Inflammatory macrophage (primary cell): ENCODE measurements at places on chromosomes 1 and 21.
A peak's percentile ranks its signal among the peaks of the same experiment; 100 is the strongest.

- DNase-seq = peak; percentile 31
Measured at GRCh38 chr1:43968348-43968948, 1.4 kb upstream of the DPH2 start.

GRCh38 chr21:31553461-31553860 lies 106.0 kb upstream of the SOD1 start:
- DNase-seq = no peak

- DNase-seq = no peak
Measured at GRCh38 chr1:214364786-214365295, 83.9 kb downstream of the SMYD2 start.

GRCh38 chr1:26155370-26156284 lies 3.3 kb upstream of the FAM110D start:
- DNase-seq = no peak

GRCh38 chr1:204959374-204959773 lies 83.6 kb upstream of the CNTN2 start:
- no peak for DNase-seq

- no peak for DNase-seq
Measured at GRCh38 chr1:7912743-7913557, 27.7 kb downstream of the TNFRSF9 start.

DNA sequence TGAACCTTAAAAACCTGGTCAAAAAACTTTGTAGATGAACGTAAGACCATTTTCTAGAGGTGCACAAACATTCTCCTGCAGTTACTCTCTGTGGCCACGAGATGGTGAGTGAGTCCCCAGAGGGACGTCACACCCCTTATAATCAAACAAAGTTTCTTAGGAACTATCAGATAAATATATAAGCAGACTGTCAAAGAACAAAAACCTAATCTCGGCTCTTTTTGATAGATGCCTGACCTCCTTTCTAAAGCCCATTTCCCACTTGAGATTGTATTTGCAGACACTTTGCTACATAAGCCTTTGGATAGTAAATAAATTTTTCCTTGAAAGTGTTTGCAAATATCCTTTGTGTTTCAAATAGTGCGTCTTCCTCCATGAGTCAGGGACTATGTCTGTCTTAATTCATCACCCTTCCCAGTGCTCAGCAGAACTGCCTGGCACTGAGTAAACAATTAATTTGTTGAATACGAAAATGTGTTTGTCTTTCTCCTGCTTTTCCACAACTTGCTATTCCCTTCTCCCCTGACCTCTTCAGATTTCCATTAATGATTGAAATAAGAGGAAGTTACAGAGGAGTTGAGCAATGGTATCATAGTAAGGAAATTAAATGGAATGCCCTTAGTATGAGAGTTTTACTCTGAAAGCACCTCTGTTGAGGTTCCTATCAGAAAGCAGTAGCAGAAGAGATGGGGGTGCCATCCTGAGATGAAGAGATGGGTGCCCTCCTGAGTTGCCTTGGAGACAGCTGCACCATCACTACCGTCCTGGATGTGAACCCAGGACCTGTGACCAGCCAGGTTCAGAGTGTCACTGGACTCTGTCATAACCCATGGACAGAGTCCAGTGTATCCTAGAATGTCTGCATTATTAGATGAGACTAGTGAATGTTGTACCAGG lies 57.8 kb upstream of the RAVER2 start:
- DNase-seq = peak; percentile 48
